Activated T-cell treated with anti-CD3 and anti-CD28 coated beads, Interleukin-2, amount 50 U/mL, for 4 hours (primary cell): ENCODE measurements at places on chromosomes 2 and 18. TPM values are rescaled to one million over a fixed set of nuclear protein-coding genes. Genes with fewer than 3 reads are reported as not detected.

The CLEC4F gene
- not detected for total RNA-seq

The CABYR gene
- not detected for total RNA-seq

The SCN2A gene
- total RNA-seq = not detected

The ITGA4 gene
- 33.6 TPM for total RNA-seq

The ZNF396 gene
- 0.20 TPM for total RNA-seq

The ANKRD62 gene
- not detected for total RNA-seq

The SLC9A4 gene
- 0.05 TPM for total RNA-seq

The POTEJ gene
- total RNA-seq = not detected

The FRZB gene
- total RNA-seq = not detected

The SIX2 gene
- total RNA-seq = not detected

The TTN gene
- total RNA-seq = 0.45 TPM

The COPS7B gene
- 57.7 TPM for total RNA-seq

The CFC1 gene
- total RNA-seq = not detected

The CIDEA gene
- total RNA-seq = not detected

The GALNT14 gene
- total RNA-seq = 0.98 TPM

The TRAPPC8 gene
- 35.9 TPM for total RNA-seq

The TGFA gene
- 0.33 TPM for total RNA-seq

The AMER3 gene
- not detected for total RNA-seq

The GALR1 gene
- total RNA-seq = not detected

The ZNF516 gene
- 3.0 TPM for total RNA-seq
